ENCODE measurements at places on chromosomes 13 and 19.

DNA sequence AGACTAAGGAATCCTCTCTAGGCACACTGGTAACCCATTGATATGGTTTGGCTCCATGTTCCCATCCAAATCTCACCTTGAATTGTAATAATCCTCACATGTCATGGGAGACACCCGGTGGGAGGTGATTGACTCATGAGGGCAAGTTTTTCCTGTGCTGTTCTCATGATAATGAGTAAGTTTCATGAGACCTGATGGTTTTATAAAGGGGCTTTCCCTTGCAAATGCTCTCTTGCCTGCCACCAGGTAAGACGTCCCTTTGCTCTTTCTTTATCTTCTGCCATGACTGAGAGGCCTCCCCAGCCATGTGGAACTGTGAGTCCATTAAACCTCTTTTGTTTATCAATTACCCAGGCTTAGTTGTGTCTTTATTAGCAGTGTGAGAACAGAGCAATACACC lies 81.4 kb upstream of the GPC6 start:
- no peak for DNase-seq

DNA sequence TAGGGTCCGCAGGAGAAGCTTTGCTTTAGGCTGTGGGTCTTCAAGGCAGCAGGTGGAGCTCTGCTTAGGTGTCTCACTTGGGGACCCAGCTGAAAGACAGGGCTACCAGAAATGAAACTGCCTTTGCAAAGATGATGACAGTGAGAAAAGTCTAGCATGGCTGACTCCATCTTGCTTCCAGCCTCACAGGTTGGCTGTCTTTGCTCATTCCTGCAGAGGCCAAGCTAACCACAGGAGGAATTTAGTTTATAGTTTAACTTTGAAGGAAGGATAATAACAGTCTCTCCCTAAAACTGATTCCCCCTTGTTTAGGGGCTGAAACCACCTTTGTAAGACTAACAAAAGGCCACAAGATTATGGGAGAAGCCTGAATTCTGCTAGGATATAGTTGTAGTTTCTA lies 252.4 kb downstream of the UQCRFS1 start:
- no peak for DNase-seq

DNA sequence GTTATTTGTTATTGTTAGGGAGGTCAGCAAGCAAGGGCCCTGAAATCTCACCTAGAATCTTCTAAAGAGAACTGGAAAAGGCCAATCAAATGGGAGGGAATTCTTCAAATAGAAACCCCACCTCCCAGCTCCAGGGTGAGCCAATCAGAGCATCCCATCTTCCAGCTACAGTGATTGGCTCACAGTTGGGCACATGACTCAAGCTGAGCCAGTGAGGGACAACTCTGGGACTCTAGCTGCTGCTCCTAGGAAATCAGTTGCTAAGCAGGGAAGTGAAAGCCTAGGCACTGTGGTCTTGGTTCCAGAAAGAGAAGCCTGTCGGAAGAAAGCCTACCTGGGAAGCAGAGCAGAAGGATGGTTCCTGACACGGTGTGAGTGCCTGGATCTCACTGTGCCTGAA lies 13.4 kb downstream of the TM6SF2 start:
- DNase-seq: no peak

- no peak for DNase-seq
Observed at GRCh38 chr19:40279120-40279551, 6.0 kb downstream of the AKT2 start.

- no peak for DNase-seq
Observed at GRCh38 chr19:45854167-45854778, 8.7 kb downstream of the SYMPK start.

- DNase-seq: no peak
Observed at GRCh38 chr13:85411591-85411990, 387.6 kb downstream of the SLITRK6 start.

DNA sequence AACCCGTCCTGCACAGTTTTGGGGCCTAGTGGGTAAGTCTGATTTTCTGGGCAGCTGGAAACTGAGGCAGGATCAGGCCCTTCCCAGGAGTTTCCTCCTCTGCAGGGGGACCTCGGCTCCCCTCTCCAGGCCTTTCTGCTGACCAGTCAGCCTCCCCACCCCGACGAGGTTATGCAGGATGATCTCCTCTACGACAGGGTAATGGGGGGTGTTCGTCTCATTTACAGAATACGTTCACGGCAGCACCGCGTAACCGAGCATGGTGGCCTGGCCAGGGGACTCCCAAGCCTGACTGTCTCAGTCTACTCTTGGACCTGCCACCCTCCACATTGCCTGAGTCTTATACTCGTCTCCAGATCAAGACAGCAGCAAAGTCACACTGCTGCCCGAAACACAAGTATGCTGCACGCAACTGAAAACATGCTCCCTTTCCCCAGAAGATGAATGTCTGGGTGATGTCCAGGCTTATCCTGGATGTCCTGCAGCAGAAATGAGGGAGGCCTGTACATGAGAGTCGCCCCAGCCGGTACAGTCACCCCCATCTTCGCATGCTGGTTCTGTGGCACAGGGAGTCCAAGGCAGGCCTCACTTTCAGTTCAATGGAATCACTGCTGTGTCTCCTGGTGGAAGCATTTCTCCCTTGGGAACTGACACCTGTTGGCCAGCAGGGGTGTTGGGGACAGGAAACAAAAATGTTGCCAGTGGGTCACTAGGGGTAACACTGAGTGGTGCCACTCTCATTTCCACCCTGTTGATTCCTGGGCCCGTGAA lies 120.8 kb downstream of the SOX1 start:
- no peak for DNase-seq

DNA sequence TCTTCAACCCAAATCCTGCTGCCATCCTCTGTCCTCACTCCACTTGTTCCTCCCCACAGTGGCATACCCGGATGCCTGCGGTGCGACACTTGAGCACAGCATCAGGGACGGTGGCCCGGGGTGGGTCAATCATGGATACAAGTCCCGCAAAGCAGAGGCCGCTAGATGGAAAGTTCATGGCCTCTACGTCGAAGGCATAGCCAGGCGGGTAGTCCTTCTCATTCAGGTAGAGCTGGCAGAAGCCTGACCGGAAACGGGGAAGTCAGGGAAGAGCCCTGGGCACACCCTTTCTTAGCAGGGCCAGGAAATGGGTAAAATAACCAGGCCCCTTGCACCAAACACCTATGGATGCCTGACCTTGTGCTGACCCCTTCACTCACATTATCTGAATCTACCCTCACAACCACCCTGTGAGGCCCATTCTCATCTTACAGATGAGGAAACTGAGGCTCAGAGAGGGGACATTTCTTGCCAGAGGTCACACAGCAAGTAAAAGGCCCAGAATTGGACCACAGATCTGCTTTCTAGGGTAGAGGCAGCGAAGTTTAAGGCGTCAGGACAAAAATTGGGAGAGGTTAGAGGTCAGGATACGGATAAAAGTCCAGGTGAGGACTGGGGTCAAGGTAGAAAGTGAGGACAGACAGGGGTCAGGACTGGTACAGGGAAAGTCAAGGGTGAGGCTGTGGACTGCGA lies 6.5 kb downstream of the ATP4A start:
- no peak for DNase-seq

DNA sequence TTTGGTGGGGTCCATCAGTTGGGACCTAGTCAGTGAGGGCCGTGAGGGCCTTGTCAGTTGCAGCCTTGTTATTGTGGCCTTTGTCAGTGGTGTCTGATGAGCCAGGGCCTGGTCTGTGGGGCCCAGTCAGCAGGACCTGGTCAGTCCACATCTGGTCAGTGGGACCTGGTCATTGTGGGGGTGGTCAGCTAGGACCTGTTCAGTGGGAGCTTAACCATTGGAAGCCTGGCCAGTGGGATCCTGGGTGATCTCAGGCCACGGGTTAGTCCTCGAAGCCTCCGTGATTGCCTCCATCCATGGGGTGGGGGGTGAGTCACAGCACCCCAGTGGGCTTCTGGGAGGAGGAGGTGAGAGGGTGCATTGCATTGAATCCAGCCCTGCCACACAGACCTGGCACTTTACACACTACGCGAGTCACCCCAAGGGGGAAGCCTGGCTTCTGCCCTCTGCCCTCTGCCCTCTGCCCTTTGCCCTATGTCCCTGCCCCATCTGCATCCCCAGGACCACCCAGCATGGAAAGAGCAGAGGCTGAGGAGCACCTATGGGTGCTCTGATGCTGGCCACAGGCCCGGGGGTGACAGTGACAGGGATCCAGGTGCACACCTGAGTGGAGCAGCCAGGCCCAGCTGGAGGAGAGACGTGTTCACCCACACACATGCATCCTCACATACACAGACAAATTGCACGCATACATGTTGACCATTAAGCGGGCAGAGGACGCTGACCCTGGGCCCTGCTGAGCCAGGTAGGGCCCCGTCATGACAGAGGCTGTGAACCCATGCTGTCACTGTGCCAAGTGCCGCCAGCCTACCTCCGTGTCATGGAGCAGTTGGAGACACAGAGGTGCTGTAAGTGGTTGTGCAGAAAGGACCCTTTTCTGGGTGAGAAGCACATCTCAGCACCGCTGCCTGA lies 59.8 kb upstream of the TPM4 start:
- no peak for DNase-seq

- no peak for DNase-seq
Observed at GRCh38 chr13:78147905-78148304, 229.3 kb upstream of the EDNRB start.

GRCh38 chr13:51607165-51607564 lies 22.9 kb downstream of the WDFY2 start:
- DNase-seq: no peak

DNA sequence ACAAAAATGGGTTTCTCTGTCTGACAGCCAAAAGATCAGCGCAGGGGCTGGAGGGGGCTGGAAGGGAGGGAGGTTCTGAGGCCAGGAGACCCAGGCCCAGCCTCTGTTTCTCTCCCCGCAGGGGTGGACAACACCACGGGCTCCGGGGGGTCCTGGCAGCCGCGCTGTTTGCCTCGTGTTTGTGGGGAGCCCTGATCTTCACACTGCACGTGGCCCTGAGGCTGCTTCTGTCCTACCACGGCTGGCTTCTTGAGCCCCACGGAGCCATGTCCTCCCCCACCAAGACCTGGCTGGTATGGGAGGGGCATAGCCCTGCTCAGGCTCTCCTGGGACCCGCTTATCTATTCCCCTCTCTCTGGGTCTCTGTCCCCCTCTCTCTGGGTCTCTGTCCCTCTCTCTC lies 9.6 kb downstream of the CPT1C start:
- DNase-seq: no peak

GRCh38 chr19:54107876-54108490 lies 5.3 kb downstream of the NDUFA3 start:
- no peak for DNase-seq

GRCh38 chr19:39199025-39199424 lies 2.3 kb downstream of the NCCRP1 start:
- DNase-seq: no peak

DNA sequence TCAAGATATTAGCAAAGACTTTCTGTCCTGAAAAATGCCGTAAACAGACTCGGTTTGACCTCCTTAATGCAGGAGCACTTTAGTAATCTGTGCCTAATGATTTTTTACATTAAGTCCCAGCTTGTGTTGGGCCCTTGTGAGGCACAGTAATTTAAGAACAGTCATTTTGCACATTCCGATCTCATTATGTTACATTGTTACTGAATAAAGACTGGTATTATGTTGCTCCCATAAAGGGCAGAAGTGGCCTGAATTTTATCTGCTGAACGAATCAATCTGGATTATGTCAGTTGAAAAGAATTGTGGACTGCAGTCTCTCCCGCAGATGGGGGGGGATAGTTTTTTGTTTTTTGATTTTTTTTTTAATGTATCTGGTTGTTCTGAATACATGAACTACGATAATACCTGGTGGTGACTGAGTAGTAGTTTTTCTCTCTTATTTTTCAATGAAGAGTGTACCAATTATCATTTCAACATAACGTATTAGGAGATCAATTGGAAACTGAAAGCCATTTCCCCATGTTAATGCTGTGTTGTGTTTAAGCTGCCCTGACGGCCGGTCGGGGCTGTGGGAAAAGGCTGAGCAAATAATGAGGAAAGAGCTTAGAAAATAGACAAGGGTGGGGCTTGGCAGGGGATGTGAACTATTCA lies 290.2 kb downstream of the ZNF536 start:
- DNase-seq: no peak

DNA sequence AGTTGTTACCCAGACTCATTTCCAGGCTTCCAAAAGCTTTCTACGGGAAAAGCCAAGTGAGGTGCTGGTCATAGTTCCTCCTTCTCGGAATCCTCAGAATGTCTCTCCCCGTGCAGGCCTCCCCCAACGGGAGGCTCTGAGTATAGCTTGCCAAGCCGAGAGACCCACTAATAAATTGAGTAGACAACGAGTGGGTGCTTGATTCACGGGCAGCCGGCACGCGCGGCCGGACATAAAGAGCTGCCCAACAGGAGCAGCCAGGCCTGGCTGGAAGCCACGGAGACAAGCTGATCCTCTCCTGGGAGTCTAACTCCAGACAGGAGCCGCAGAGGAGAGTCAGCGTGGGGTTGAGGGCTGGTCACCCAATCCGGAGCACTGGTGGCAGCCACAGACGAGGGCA lies 43.4 kb upstream of the MEDAG start:
- no peak for DNase-seq

DNA sequence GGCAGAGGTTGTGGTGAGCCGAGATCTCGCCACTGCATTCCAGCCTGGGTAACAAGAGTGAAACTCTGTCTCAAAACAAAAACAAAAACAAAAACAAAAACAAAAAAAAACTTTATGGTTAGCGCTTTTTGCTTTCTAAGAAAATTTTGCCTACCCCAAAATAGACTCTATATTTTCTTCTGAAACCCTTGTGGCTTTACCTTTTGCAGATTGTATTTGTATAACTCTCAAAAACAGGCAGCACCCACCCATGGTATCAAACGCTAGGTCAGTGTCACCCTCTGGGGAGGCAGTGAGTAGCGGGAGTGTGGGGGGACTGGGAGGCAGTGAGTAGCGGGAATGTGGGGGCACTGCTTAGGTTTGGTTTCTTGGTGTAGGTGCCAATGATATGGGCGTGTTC lies 7.5 kb upstream of the SLC39A3 start:
- no peak for DNase-seq

DNA sequence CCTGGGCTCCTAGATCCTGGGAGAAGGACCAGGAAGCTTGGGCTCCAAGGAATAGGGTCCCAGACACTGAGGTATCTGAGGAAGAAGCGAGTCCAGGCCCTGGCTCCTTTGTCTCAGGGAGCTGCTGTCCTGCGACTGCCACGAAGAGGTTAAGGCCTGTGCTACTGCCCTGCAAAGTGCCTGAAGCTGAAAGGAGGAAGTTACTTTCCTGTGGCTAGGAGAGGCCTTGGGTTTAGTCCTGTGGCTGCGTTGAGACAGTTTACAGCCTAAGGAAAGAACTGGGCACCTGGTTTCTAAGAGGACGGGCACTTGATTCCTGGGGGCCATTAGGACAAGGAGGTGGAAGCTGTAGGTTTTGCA lies 2.8 kb downstream of the MYADM start:
- DNase-seq: peak; percentile 73

DNA sequence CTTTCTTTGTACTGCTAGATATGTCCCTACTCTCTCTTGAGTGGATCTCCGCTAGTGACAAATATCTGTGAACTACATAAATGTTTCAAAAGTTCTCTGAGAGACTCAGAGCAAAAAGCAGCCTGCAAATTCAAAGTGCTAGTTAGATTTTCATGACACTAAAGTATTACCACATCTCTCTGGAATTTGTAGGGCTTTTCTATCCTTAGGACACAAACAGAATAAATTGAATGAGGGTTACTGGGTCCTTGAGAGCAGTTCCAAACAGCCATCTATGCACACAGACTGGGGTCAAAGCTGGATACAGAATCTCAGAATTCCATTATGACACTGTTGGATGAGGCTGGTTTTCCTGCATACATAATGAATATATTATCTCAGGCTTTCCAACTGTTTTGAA lies 953.2 kb downstream of the DIAPH3 start:
- no peak for DNase-seq

Data from GDM1 (cell line).